Stimulated activated CD8-positive, alpha-beta memory T cell treated with anti-CD3 and anti-CD28 coated beads, Interleukin-4, amount 100 ng/mL, for 1 hour (primary cell): ENCODE measurements at places on chromosomes 7 and 10.

DNA sequence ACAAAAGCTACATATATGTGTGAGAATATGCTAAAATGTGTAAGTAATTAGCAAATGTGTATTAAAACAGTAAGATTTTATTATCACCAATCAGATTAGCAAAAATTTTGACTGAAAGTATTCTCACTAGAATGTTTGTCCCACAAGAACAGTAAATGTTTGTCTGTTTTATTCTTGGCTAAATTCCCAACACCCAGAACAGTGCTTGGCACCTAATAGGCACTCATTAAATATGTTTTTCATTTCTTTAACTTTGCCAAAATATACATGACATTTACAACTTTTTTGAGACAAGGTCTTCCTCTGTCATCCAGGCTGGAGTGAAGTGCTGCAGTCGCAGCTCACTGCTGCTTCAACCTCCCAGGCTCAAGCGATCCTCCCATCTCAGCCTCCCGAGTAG lies 143.6 kb downstream of the EBF3 start:
- no peak for DNase-seq

DNA sequence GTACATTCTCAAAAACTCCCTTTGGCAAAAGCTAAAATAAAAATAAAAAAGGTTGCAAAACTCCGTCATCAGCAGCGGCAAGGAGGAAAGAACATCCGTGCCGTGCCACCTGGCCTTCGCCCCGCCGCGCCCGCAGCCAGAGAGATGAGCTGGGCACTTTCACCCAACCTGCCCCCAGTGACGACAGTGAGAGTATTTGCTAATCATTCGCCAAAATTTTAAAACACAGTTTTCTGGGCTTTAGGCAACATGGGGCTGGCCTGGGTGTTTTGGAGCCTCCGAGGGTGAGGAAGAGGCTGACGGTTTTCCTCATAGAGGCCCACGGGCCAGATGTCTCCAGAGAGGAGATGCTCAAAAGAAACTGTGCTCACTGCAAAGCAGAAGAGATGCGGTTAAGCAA lies 128.2 kb downstream of the PRKAG2 start:
- no peak for DNase-seq

GRCh38 chr7:154241988-154242387 lies 189.8 kb downstream of the DPP6 start:
- DNase-seq = no peak

DNA sequence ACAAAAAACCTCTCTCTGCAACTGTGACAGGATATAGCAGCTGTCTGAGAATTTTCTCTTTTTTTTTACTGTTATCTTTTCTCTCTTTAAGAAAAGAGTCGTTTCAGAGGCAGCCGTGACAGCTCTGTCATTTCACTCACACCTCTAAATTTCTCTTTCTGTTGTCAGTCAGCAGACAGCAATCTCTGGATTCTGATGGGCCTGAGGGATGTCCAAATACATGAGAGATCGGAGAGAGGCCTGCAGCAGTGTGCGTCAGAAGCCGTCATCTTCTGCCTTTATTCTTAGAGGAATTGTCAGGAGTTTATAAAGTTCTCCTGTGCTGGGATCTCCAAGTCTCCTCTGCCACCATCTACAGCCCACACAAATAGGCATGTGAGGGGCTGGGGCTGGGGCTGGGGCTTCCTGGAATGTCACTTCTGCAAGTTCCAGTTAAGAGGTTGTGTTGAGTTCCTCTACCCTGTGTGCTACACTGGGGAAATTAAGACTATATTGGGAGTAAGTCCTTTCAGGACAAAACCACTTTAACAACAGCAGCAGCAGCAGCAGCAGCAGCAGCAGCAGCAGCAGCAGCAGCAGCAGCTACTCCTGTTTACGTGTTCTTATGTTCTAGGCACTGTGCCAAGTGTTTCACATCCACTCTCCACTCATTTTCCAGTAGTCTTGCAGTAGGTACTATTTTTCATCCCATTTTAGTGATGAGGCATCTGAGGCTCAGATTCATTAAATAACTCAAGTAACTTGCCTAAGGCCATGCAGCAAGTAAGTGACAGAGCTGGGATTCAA lies 541.3 kb downstream of the LRMDA start:
- no peak for DNase-seq

- no peak for DNase-seq
Observed at GRCh38 chr10:128556182-128557110, 430.2 kb upstream of the MKI67 start.
